ENCODE measurements at places on chromosomes 4 and X.

- no peak for DNase-seq
Measured at GRCh38 chr4:60897415-60897814, 302.7 kb upstream of the ADGRL3 start.

GRCh38 chrX:75547783-75548182 is 24.9 kb upstream of the ZDHHC15 start:
- DNase-seq = no peak

DNA sequence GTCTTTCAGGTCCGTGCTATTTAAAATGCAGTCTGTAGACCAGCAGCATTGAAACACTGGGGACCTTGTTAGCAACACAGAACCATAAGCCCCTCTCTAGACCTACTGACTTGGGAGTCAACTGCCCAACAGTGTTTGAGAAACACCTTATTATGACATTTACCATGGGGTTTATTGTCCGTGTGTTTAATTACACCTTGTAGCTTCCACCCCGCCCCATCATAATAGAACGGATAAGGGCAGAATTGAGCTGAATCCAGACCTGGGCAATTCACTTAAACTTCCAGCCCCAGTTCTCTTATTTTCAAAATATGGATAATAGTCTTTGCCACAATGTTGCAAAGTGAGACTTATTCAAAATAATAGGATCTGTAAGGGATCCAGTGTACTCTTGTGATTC is 30.6 kb upstream of the CLNK start:
- DNase-seq = no peak

DNA sequence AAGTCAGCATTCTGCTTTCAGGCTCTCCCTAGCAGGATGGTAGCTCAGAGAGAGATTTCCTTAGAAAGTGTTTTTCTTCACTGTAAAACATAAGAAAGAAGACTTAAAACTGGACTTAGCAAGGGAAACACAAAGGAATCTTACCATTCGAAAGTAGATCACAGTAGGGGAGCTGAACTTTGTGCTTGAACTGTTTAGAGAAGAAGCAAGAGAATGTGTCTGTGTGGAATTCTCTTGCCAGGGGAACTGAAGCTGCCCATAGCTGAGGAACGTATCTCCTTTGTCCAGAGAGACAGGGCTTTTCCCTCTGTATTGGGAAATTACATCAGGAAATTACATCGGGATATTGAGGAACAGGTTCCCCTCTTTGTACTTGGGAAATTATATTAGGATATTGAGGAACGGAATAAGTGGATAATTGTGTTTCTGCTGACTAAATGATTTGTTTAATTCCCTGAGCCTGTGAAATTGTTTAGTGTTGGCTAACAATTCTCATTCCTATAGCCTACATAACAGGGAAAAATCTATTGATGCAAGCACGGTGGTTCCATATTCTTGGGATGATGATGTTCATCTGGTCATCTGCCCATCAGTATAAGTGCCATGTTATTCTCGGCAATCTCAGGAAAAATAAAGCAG is 21.2 kb downstream of the SRD5A3 start:
- DNase-seq = peak; percentile 37

GRCh38 chr4:159829184-159829583 is 726.3 kb downstream of the RAPGEF2 start:
- DNase-seq = no peak

GRCh38 chrX:101195442-101196173 is 24.0 kb upstream of the DRP2 start:
- no peak for DNase-seq

DNA sequence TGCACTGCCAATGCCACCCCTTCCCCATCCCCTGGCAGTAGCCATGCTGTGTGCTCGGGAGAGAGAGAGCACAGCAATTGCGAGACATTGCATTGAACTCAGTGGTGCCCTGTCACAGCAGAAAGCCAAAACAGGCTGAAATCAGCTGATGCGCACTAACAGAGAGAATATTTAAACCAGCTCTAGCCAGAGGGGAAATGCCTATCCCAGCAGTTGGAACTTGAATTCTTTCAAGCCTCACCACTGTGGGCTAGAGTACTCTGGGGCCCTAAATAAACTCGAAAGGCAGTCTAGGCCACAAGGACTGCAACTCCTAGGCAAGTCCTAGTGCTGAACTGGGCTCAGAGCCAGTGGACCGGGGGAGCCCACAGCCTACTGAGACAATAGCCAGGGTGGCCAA is 17.7 kb upstream of the RP2 start:
- DNase-seq = peak; percentile 80

GRCh38 chr4:106414366-106414765 is 45.8 kb upstream of the GIMD1 start:
- peak; percentile 1 for DNase-seq

GRCh38 chr4:16029262-16029661 is 54.6 kb downstream of the PROM1 start:
- DNase-seq = peak; percentile 41

DNA sequence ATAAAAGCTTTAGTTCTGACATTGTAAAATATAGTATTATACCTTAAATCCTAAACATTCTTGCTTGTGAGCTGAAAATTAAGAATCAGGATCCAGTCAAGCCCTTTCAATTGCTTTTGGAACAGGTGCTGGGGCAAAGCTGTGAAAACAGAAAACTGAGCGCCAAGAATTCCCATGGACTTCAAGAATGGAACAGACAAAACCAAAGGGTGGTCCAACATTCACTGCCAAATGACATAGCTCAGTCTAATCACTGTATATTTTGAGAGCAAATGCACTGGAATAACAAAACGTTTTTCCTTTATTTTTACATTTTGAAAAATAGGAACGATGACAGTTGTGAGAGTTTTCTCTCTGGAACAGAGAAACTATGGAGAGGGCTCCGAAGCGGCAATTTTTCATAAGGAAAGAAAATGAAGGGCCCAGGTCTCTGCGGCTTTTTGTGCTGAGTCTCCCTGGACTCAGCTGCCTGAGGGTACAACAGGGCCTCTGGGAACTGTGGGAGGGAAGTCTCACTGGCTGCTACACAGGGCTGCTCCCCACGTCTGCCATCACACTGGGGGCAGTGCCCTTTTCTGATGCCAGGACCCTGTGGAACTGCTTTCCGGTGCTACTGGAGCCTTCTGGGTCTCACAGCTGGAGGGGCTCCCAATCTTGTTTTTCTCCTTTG is 56.0 kb upstream of the BMPR1B start:
- DNase-seq = no peak

- DNase-seq = no peak
Measured at GRCh38 chr4:40405193-40405592, 70.1 kb downstream of the CHRNA9 start.

DNA sequence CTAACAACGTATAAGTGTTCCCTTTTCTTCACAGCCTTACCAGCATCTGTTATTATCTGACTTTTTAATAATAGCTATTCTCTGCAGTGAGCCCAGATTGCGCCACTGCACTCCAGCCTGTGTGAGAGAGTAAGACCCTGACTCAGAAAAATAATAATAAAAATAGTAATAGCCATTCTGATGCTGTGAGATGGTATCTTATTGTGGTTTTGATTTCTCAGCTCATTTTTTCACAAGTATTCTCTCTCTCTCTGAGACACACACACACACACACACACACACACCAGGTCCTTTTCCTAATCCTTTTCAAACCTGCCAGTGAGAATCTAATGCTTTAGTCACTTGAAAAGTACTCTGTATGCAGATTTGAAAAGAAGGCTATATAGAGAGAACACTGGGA is 89.8 kb downstream of the CHIC2 start:
- peak; percentile 58 for DNase-seq

GRCh38 chr4:25938787-25939186 is 24.8 kb downstream of the SMIM20 start:
- DNase-seq = peak; percentile 68

- DNase-seq = no peak
Measured at GRCh38 chr4:154714339-154715040, 29.3 kb upstream of the LRAT start.

GRCh38 chr4:126678618-126679017 is 954.1 kb upstream of the INTU start:
- DNase-seq = no peak

DNA sequence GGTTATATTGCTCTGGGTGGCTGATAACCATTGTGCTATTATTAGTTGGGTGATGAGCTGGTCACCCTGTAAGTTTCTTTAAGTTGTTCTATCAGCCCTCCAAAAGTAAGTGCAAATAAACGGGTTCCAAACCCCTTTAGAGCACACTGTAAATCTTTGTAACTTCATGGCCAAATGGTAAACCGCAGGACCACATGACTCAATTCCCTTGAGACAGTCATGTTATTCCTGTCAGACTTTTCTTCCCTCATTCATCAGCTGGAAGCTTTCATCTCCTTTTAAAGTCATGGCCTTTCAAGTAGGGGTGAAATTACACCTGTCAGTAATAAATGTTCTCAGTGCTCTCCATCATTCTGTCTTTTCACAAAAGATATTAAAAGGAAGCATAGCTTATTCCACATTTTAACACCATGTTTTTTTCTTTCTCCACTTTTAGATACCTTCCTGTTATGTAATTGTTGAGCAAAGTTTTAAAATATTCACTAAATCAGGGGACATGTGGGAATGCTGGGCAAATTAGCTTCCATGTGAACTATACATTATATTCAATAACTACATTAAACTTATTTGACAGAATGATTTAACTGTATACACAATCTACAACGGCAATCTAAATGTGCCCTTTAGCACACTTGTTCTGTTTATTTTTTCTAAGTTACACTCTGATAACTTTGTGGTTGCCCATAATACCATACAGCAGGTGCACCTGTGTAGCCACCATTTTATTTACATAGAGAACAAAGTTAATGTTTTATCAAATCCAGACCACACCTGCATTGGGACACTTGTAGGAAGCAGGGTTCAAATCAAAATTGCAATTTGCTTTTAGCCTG is 275.5 kb downstream of the CFAP299 start:
- peak; percentile 24 for DNase-seq

- peak; percentile 20 for DNase-seq
Measured at GRCh38 chrX:154350429-154351182, 23.8 kb downstream of the FLNA start.

Measured in EH (cell line).